Stimulated activated CD4-positive, alpha-beta T cell treated with anti-CD3 and anti-CD28 coated beads, Interleukin-4, amount 100 ng/mL, for 4 hours (primary cell): ENCODE measurements at places on chromosomes 16 and 17.
A peak's percentile ranks its signal among the peaks of the same experiment; 100 is the strongest.

DNA sequence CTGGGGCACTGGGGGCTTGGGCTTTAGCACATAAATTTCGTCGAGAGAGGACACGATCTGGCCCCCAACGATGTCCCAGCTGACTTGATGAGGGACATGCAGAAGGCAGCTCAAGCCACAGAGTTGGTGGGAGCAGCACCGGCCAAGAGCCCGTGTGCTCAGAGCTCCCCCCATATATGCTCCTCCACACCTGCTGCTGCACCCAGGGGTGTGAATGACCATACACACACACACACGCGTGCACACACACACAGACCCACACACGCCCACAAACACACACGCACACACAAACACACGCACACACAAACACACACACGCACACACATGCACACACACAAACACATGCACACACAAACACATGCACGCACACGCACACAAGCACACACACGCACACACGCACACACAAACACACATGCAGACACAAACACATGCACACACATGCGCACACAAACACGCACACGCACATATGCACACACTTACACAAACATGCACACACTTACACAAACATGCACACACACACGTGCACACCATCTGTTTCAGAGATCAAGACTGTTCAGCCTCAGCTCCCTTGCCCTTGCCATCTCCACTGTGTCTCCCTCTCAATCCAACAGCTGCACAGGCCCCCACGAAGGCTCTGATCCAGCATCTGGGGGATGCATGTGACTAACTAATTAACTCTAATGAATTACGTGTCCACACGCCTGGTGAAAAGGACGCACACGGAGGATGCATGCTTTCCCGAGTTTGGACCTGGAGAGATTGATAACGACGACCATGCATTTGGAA lies 85.6 kb upstream of the TNRC6C start:
- no peak for DNase-seq

GRCh38 chr16:86019446-86020047 lies 120.6 kb downstream of the IRF8 start:
- DNase-seq = no peak

DNA sequence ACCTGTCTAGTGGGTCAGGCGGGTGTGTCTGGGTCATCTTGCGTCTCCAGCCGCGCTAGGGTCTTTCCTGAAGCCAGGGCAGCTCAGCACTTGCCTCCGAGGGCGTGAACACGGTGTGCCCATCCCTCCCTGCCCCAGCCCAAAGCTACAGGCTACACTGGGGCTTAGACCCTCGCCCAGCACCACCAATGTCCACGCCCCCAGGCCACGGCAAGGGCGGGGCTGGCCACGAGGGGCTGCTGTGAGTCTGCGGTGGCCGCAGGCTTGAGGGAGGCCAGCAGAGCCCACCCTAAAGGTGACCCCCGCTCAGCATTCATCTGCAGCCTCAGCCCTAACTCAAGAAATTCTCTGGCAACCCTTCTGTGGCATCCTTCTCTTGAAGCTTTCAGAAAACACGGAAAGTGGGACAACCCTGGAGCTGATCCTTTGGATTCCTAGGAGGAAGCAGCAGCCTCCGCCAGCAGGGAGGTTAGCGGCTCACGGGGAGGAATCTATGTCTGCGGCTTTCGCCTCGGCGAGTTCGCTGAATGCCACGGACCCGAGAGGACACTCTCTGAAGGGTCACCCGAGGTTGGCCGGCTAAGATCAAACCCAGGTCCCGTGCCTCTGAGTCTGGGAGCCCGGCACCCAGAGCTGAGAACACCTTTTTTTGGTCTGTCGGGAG lies 41.7 kb downstream of the TIMM22 start:
- no peak for DNase-seq

- DNase-seq = no peak
Observed at GRCh38 chr16:1630450-1631213, 18.5 kb downstream of the CRAMP1 start.

DNA sequence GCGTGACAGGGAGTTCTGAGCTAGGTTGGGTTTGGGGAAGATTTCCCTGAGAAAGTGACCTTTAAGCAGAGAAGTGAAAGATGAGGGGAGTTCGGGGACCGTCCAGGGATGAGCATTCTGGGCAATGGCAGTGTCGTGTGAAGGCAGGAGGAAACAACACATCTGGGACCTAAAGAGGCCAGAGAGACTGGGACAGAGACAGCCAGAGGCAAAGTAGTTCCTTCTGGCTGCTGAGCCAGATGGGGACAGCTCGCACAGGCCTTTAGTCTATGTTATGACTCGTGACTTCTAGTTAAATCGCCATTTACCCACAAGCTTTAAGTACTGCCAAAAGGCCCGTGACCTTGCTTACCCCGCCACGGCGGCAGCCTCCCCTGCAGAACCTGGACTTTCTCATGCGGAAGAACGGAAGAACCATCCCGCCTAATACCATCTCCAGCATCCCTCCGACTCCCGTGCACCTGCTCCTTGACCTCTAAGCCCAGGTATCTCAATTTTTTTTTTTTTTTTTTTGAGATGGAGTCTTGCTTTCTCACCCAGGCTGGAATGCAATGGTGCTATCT lies 8.5 kb upstream of the MED11 start:
- no peak for DNase-seq

GRCh38 chr17:44970136-44970741 lies 2.1 kb upstream of the C1QL1 start:
- peak; percentile 5 for DNase-seq

- no peak for DNase-seq
Observed at GRCh38 chr16:56300242-56300623, 108.9 kb downstream of the GNAO1 start.

DNA sequence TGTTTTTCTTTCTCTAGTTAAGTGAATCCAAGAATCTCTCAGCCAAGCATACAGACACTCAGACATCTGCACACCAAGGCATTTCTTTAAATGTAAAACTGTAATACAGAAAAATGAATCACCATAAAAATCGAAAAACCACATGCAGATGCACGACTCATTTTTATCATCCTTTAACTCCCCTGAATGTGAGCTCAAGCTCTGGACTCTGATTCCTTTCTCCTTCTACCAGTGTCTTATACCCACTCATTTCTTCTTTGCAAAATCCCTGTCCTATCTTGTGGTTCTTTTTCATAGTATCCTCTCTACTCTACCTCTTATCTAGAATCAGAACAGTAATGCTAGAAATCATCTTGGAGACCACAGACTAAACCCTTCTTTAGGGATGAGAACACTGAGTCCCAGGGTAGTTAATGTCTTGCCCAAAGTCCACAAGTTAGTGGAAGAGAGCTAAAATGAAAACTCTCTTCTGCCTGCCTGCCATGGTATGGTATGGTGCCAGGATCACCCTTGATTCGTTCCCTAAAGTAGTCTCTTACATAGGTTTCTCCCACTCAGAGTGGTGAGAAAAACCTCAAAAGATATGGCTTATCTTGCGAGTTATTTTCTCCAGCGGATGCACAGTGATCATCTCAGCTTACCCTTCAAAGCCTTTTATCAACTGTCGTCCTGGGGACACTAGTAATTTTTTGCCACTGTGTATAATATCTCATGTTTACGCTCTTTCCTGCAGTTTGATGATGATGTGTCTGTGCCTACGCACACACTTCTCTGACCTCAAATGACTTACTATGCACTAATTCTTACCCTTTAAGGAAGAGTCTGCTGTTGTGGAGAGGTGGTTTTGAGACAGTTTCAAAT lies 30.2 kb downstream of the BRD7 start:
- DNase-seq = no peak

DNA sequence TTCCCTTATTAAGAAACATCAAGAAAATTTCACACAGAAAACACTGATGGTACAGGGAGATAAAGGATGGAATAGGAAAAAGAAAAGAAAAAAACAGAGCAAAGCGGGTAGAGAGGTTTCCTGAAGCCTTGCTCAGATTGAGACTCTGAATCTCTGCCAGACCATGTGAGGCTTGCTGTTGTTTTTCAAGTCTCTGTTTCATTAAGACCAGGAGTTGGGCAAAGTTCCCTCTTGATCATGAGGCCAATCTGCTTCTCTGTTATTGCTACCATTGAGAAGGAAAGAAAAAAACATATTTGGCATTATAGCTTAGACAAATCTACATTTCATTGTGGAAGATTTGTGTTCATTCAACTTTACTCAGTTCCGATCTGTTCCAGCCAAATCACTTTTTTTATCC lies 201.6 kb upstream of the SOX9 start:
- no peak for DNase-seq

DNA sequence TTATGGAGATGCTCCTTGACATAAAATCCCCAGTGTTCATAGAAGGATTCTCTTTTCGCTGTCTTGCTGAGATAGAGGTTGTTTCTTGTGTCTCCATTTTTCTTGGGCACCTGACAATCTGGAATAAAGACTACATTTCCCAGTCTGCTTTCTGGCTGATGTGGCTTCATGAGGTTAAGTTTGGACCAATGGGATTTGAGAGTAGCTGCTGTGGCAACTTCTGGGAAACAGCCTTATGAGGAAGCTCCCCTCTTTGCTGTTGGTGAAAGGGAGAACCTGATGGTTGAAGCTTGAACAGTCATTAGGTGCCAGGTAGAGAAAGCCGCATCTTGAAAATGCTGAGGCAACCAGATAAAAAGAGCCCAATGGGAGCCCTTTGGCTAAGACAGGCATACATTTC lies 24.4 kb downstream of the HS3ST4 start:
- DNase-seq = no peak

- DNase-seq = no peak
Observed at GRCh38 chr17:50039058-50039457, 16.9 kb upstream of the ITGA3 start.

GRCh38 chr17:68036304-68037147 lies 991 bp downstream of the KPNA2 start:
- no peak for DNase-seq

DNA sequence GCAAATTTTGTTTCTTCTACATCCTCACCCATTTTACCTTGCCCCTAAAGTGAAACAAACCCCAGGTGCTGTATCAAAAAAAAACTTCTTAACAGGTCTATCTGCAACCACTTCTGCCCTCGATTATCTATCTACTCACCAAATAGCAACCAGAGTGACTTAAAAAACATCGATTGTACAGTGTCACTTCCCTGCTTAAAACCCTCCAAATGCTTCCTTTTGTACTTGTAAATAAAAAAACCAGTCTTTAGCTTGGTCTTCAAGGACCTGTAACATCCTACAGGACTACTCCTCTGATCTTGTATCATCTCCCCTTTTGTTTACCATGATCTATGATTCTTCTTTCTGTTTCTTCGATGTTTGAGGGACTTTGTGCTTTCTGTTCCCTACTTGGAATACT lies 82.7 kb upstream of the CORO6 start:
- no peak for DNase-seq

- DNase-seq = no peak
Observed at GRCh38 chr17:50637829-50638605, 3.3 kb downstream of the ABCC3 start.

DNA sequence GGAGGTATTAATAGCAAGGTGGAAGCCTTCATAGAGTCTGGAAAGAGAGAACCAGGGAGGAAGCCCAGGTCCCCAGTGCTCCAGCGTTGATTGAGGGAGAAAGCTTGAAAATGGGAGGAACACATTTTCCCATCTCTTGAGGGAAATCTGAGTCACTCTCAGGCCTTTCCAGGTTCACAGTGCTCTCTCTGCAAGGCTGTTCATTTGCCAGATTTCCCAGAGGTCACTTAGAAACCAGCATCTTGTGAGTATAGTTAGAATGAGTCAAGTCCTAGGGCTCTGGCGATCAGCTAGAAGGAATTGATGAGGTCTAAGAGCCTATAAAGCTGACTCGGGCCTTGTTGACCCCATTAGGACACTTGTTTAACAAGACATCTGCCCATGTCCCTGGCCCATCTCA lies 17.7 kb upstream of the ZNF594 start:
- no peak for DNase-seq

DNA sequence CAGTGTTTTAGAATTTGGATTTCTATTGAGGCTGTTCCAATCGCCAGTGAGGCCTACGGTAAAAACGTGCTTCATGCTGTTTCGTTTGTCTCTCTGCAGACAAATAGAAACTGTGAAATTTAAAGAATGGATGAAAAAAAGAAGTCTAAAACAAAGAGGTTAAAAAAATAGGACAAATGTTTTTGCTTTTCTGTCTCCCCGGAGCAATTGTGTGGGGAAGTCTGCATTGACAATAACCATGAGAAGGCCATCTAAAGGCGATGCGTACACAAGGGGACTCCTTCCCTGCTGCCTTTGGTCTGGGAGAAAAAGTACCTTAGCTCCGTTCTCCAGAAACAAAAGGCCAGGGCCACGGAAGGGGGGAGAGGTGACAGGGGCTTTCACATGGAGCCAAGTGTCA lies 4.6 kb upstream of the ZFHX3 start:
- no peak for DNase-seq

GRCh38 chr16:88599092-88599733 lies 29.0 kb downstream of the ZC3H18 start:
- no peak for DNase-seq

DNA sequence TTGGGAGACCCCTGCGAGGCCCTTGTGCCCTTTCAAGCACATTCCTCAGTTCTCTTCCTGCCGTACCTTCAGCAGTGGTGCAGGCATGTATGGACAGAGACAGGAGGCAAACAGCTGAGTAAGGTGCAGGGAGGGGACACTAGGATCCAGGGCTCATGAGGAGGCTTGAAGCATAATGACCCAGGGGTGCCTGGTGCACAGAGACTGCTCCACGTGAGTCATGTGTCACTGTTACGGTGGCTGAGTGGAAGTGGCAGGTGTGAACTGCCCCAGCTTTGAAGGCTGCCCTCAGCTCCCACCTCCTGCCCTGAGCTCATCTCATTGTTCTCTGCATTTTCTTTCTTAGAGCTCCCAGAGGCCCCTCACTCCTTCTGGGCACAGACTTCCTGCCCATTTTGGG lies 124.8 kb downstream of the NTN1 start:
- no peak for DNase-seq

- no peak for DNase-seq
Observed at GRCh38 chr17:21381076-21381706, 5.0 kb downstream of the KCNJ12 start.

- DNase-seq = no peak
Observed at GRCh38 chr17:28177351-28177750, 134.9 kb downstream of the NLK start.

GRCh38 chr17:69357701-69358100 lies 30.8 kb upstream of the ABCA5 start:
- no peak for DNase-seq

DNA sequence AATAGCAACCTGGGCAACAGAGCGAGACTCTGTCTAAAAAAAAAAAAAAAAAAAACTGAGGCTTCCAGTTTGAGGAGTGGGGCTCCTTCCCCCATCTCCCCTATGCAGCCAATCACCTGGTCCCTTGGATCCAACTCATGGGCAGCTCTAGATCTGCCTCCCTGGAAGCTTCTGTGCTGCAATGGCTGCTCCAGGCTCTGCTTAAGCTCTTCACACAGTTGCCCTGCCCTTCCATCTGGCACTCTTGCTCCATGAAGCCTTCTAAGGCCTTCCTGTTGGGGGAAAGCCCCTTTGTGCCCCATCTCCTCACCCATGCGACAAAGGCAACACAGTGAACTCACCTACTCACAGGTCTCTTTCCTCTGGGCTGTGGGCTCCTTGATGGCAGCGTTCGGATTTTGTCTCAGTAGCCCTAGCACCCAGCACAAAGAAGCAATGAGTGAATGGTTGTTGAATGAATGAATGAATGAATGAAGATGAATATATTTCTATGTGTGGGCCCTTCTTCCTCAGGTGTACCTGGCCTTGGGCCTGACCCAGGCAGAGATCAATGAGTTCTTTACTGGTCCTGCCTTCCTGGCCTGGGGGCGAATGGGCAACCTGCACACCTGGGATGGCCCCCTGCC lies 1.9 kb downstream of the NAGLU start:
- DNase-seq = no peak
